Ovary (tissue), 10 donors: ENCODE measurements at places on chromosomes 6 and 20. TPM values are rescaled to one million over a fixed set of nuclear protein-coding genes. Genes with fewer than 3 reads are reported as not detected.

Gene REM1
- 1.9 TPM for total RNA-seq

Gene OPN5
- total RNA-seq = not detected

Gene SCGN
- not detected for total RNA-seq

Gene CNR1
- total RNA-seq = 1.3 TPM

Gene RIMS1
- 0.24 TPM for total RNA-seq
